Mammary epithelial cell (primary cell): ENCODE measurements at places on chromosomes 1 and 21. TPM values are rescaled to one million over a fixed set of nuclear protein-coding genes. Genes with fewer than 3 reads are reported as not detected.

DNA sequence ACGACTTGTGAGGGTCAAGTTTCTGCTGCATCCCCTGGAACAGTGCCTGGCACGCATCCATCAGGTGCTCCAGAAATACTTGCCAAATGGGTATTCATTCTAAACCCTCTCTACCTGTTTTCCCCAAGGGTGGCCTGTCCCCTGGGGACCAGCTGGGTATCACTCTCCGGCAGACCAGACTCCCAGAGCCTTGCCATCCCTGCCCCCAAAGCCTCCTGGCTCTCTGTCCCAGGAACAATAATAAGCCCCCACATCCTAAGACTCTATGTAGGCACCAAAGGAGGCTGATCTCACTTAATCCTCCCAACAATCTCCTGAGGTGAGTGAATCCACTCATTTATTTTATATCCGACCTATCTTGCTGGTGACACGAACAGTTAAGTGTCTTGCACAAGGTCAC, 96.7 kb downstream of the MRPL37 start:
- DNase-seq, result no peak

Gene ETV3L
- total RNA-seq, result not detected

Gene AURKAIP1
- 153 and 167 TPM in 2 replicates for total RNA-seq

DNA sequence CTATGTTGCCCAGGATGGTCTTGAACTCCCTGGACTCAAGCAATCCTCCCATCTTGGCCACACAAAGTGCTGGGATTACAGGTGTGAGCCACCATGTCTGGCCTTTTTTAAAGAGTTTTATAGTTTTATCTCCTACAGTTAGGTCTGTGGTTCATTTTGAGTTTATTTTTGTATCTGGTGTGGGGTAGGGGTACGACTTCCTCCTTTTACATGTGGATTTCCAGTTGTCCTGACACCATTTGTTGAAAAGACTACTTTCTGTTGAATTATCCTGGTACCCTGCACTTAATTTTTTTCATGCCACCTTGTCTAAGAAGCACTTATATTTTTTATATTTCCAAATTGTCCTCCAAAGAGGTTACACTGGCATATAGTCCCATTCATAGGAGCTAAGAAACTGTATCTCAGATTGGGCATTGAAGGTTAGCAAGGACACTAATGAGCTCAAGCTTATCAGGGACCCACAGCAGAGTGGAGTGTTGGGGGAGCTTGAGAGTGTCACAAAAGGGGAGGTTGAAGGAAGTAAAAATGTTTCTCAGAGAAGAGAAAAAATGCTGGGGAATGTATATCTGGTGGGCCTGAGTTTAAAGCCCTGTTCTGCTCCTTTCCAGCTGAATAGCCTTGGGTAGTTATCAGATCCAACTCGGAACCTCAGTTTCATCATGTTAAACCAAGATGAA, 23.4 kb upstream of the MEF2D start:
- no peak for DNase-seq

DNA sequence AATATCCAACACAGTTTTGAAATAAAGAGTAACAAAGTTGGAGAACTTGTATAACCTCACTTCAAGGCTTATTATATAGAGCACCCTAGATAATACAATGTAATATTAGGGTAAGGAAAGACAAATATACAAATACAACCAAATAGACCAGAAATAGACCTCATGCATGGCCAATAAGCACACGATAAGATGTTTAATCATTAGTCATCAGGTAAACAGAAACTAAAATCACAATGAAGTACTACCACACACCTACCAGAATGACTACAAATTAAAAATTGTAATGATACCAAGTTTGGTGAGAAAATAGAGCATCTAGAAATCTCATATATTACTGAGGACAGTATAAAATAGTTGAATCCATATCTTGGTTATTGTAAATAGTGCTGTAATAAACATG, 20.3 kb upstream of the CTTNBP2NL start:
- DNase-seq, result no peak

DNA sequence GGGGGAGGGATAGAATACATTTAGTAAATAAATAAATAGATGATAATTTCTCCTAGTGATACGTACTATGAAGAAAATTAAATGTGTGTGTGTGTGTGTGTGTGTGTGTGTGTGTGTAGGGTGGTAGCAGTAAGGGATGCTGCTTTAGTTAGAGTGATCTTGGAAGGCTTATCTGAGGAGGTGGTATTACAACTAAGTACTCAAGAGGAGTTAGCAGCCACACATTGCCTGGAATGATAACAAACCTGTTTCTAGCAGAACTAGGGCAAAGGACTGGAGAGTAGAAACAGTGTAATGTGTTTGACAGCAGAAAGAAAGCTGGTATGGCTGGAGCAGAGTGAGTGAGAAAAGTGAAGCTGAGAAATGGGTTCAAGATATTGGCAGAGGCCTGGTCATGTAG, 58.3 kb upstream of the FASLG start:
- no peak for DNase-seq

Gene ROR1
- total RNA-seq, result 21.8 TPM

DNA sequence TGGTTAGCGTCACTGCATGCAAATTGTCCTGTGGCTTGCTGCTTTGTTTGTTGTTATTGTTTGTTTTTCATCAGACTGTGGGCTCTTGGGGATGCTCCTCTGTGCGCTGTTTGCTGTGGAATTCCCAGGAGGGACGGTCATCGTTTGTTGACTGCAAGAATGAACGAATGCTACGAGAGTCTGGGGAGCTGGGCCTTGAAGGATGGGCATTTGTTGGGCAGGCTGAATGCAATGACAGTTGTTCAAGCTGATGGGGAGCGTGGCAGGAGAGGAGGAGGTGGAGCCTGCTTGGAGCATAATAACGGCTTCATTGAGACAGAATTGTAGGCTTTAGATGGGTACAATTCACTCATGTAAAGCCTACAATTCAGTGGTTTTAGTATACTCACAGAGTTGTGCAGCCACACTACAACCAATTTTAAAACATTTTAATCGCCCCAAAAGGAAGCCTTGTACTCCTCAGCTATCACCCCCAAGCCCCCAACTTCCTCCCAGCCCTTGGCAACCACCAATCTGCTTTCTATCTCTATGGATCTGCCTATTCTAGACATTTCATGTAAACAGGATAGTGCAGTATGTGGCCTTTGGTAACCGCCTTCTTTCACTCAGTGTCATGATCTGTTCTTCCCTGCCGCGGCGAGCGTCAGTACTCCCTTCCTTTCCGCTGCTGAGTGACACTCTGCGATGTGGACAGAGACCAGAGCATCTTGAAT, 190.2 kb downstream of the CAMTA1 start:
- no peak for DNase-seq

Gene ECM1
- 8.0 and 16.2 TPM in 2 replicates for total RNA-seq

Gene ELOVL1
- total RNA-seq, result 125 and 137 TPM in 2 replicates

- no peak for DNase-seq
Observed at GRCh38 chr1:209840611-209841010, 12.8 kb downstream of the UTP25 start.

Gene SLC9C2
- total RNA-seq, result not detected in 2 replicates

DNA sequence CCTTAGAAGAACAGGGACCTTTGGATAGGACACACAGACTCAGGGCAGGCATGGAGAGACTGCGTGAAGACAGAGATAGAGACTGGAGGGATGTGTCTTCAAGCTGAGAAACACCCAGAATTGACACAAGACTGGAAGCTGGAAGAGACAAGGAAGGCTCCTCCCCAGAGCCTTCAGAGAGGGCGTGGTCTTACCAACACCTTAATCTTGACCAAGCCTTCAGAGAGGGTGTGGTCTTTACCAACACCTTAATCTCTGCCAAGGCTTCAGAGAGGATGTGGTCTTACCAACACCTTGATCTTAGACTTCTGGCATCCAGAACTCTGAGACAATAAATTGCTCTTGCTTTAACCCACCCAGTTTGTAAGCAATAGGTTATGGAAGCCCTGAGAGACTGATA, 481.4 kb upstream of the VAMP3 start:
- DNase-seq, result no peak

Gene INAVA
- 27.2 TPM in 2 replicates for total RNA-seq

DNA sequence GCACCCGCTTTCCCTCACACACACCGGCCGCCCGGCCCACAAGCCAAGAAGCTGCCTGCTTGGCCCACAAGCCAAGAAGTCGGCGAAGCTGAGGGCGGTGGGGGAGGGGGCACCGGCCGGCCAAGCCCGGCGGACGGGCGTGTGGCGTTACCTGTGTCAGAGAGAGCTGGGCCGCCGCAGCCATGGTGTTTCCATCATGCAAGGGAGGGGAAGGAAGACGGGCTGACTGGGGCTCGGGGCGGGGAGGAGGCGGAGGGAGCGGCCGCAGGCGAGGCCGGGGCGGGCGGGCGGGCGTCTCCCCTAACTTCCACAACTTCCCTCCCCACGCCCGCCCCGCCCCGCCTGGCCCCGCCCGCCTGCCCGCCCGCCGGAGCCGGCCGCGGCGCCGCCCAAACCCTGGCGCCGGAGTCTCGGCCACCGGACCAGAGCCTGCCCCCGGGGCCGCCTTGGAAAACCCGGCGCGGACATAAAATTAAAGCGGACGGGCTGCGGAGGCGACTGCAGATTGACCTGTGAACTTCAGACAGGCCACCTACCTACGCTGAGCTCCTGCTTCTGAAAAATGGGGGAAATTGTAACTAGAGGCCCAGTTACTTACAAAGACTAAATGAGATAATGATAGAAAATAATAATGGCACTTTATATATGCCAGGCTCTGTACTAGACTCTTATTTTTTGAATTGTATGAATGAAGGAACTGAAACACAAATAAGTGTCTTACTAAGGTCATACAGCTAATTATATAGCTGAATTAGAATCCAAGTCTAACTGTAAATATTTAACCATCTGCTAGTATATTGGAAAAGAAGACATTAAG, at the start of gene EPS15:
Gene EPS15 (minus strand): TSS at position 219 of the 817 bp plus-strand sequence. CDS start 35 bp downstream, at position 184.
- peak; percentile 84 for DNase-seq

- no peak for DNase-seq
Observed at GRCh38 chr1:175864183-175864582, 120.8 kb upstream of the TNR start.

Gene TTC24
- total RNA-seq, result not detected in 2 replicates

GRCh38 chr1:53278298-53278725, 40.0 kb upstream of the MAGOH start:
- DNase-seq, result peak; percentile 12

Gene SLFNL1
- 0.12 and 0.16 TPM in 2 replicates for total RNA-seq

GRCh38 chr21:45154511-45155508, 80.4 kb downstream of the ADARB1 start:
- DNase-seq, result peak; percentile 52

- DNase-seq, result no peak
Observed at GRCh38 chr1:110677526-110677925, 2.8 kb upstream of the KCNA3 start.

Gene ICOSLG
- total RNA-seq, result 1.3 TPM

DNA sequence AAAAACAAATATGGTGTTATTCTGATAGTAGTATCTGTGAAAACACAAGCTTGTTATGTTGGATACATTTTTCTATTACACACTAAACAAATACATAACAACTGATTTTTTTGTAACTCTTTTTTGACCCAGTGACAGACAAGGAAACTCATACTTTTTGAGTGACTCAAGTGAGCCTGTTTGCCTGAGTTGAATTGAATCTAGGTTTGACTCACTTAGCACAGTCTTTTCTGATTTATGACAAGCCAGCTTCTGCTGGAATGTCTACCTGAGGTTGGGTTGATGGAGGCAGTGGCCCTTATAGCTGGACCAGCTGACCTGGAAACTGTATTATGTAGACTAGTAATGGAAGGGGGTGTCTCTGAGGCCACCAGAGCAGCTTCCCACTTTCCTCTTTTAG, 4.2 kb upstream of the CLCA4 start:
- peak; percentile 75 for DNase-seq

Gene S100A2
- total RNA-seq, result 8,173 and 12,622 TPM in 2 replicates

Gene HSD11B1
- total RNA-seq, result not detected

Gene SIM2
- under 0.01 TPM for total RNA-seq

GRCh38 chr21:18146820-18147219, 97.8 kb upstream of the CHODL start:
- DNase-seq, result no peak

- DNase-seq, result no peak
Observed at GRCh38 chr21:35088319-35088771, 39.2 kb upstream of the RUNX1 start.

Gene C1orf216
- 5.5 and 9.3 TPM in 2 replicates for total RNA-seq

DNA sequence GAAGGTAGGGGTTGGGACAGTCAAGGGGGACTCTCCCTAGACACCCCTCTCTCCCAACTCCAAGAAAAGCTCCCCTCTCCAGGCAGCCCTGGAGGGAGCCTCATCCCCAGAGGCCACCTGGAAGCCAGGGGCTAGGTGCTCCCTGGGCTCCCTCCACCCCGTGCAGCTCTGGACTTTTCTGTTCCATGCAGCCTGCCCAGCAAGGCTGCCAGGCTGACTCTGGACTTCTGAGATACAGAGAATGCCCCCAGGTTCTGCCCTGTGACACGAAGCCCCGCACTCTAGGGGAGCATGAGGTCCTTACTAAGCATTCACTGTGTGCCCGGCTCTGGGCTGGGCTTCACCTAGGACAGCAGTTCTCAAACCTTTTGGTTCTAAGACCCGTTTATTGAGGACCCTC, 10.2 kb downstream of the SYT2 start:
- no peak for DNase-seq

GRCh38 chr1:193355178-193355577, 168.8 kb upstream of the B3GALT2 start:
- DNase-seq, result peak; percentile 32

DNA sequence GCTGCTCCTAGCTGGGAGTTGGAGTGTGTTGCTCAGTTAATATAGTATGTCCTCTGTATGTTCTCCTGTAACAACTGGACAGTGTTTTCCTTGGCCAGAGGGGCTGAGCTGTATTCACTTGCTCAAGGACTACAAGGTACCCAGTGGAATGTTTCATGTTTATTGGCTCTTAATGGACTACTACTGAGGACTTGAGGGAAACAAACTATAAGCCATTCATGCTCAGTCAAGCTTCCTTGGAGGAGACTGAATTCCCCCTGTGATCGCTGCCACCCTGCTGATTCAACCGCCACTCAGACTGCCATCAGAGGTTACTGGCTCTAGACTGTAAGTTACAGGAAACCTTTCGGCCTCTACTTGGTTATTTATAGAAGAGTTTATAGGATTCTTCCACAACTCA, 166.6 kb downstream of the ZC3H11B start:
- DNase-seq, result no peak

DNA sequence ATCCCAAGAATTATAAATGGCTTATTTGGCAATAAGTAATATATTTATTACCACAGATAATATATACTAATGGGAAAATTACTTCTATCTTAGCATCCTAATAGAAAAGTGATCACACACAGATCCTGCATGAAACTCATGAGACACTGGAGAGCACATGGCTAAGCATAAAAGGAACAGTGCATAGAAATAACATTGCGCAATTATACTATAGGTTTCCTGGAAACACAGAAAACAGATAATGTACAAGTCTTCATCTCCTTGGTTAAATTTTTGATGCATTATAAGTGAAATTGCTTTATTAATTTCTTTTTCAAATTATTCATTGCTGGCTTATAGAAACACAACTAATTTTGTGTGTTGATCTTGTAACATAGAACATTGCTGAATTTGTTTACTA, 210.4 kb downstream of the USH2A start:
- no peak for DNase-seq
